ENCODE measurements at places on chromosomes 7 and 10.

DNA sequence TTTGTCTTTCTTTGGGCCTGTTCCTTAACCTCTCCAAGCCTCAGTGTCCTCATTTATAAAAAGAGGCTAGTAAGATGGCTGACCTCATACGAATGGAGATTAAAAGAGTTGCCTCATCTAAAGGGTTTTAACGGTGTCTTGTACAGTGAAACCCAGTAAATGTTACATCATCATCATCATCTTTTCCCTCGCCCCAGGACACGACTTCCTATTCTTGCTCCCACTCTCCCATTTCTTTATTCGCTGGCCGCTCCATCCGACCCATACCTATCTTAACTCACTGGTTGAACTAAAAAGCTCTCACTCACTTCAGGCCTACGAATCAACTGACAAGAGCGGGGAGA is 554 bp downstream of the FRA10AC1 start:
- DNase-seq = no peak

DNA sequence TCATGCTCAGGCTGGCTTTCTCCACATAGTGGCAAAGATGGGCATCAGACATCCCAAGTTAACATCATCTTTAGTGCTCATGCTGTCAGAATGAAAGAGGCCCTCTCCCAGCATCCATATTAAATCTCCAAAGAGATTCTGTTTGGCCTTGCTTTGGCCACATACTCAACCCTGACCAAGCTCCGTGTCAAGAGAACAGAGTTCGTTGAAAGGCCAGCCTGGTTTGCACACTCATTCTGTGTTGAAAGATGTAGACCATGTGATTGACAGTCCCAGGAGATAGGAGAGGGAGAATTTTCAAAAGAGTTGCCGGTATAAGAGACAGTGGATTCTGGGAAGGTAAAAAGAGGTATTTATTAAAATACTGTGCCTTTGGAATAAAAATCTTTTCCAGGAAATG is 19.7 kb downstream of the MET start:
- DNase-seq = no peak

DNA sequence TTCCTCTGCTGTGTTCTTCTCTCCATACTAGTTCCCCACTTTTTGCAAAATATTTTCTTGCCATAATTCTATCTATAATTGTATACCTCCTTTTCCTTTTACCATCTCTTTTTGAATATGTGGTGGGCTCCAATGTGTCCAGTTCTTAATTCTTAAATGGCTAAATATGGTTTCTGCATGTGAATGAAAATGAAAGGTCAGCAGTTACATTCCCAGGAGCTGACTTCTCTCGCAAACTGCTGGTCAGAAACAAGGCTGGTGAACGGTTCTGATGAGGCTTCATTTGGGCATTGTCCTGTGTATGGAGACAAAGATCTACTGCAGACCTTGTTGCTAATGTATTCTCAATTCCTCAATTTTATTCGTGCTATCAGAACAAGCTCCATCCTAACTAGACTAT is 309.2 kb downstream of the SNX13 start:
- DNase-seq = no peak

- no peak for DNase-seq
Observed at GRCh38 chr7:34222722-34223121, 317.4 kb downstream of the BMPER start.

DNA sequence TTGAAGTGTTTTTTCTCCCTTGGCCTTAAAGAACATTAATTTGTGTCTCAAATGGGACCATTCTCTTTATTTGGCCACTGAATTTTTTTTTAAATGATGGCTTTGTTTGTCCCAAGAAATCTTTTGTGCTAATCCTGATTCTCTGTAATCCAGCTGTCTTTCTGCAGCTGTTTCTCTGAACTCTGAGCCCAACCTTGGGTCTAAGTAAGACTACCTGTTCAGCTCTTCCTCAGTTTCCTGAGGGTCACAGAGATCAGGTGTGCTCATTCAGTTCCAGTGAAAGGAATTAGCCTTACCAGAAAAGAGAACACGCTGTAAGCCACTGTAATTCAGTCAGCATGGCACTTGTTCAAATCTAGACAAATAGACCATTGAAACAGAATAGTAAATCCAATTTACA is 94.2 kb downstream of the ANKIB1 start:
- DNase-seq = no peak

DNA sequence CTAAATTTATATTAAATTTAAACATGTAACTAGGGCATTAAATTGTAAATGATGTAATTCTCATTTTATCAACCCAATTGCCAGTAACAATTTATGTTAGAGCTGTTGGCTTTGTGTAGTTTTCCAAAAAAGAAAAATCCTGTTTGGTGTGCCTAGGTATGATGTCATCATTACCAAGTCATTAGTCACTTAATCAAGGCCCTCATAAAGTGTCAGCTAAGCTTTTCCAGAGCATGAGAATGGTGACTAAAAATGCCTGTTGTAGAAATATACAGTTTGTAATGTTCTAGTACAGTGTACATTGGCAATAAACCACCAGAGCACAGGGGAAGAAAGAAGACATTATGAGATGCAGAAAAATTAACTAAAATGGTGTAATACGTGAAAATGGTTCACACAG is 593.8 kb upstream of the ANKRD30A start:
- DNase-seq = no peak

DNA sequence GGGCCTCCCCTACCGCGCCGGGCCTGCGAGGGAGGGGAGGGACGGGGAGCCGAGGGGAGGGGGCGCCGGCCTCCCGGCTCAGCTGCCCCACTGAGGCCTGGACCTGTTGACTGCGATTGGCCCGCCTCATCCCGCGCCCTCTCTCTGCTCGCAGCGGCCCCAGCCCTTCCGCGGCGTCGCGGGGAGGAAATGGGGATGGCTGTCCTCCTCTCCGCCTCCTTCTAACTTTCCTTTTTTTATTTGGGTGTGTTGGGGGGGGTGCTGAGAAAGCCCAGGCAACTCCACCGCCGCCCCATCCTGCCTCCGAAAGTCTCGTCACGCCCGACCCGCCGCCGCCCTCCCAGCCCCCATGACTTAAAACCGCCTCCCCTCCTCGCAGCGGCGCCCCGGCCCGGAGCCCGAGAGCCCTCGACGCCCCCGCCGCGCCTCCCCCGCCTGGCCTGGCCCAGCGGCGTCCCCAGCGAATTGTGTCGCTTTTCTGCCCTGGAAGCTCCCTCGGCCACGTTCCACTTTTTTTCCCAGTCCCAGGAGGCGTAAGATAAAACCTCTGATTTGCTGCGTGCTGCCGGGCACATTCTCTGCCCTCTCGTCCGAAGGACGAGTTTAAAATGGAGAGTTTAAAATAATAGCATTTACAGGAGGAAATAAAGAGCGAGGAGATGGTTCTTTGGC is 842 bp upstream of the SKIDA1 start:
- peak; percentile 46 for DNase-seq

DNA sequence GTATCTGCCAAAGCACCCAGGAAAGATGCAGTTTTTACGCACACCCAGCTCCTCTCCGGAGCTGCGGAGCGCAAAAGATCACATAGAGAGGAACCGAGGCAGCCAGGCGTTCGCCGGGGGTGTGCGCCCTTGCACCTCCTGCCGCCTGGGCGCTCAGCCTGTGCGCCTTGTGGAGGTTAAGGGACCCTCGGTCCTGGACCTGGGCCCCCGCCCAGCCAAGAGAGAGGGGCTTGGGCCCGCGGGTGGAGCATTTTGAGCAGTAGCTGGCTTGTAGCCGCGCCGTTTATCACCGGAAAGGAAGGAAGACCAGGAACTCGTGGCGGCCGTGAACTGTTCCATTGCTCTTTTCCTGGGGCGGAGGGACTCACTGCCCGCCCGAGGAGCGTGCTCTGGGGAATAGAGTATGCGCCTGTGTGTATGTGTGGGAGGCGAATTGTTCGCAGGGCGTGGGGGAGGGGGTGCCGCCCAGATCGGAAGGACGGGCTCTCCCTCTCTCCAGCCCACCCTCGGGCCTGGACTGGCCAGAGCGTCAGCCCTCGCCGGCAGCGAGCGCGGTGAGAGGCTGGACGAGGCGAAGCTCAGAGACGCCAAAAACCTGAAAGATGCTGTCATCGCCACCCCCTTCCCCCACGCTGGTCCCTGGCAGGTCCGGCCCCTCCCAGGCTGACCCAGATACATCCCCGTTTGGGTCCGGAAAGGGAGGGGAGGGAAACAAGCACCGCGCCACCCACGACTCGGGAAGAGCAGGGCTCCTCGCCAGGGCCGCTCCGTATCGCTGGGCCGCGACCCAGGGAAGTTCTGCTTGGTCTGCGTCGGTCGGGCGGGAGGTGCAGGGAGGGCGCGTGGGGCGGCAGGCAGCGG is 1.2 kb upstream of the WNT2 start:
- no peak for DNase-seq

- no peak for DNase-seq
Observed at GRCh38 chr10:55091691-55092328, 290.8 kb upstream of the PCDH15 start.

DNA sequence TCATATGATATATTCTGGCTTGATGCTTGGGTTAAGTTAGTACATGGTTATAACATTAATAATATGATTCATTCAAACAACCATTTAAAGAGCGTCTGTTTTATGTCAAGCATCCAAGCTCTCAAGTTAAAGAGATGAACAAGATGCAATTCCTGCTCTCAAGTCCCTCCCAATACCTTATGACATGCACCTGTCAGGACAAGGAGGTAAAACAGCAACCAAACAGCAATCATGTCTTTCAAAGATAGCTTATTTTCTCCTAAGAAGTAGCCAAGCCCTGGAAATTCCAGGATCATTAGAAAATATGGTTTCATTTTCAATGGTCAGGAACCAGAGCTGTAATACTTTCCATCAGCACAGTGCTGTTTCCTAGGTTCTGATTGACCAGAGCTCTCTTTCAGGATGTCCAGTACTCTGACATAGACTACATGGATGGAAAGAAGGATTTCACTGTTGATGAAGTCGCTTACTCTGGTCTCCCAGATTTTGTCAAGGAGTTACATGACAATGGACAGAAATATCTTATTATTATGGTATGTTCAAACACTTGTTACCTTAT is 29.0 kb downstream of the MGAM2 start:
- no peak for DNase-seq

DNA sequence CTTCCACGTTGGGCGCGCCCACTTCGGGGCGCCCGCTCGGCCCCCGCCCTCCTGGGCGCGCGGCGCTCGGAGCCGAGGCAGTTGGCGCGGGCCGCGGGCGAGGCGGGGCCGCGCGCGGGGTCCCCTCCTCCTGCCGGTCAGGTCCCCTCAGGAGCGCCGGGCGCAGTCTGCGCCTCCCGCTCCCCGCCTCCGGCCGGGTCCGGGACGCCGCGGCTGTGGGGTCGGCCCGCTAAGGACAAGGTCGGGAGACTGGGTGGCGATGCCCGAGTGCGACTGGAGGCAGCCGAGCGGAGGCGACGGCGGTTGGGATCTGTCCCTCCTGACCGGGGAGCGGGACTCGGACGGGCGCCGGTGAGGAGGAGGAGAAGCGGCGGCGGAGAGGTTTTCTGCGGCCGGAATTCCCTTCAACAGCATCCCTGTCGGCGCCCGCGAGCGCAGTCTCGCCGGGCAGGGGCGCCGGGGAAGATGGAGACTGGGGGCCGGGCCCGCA is at the start of gene ATRNL1:
Gene ATRNL1, plus strand, starts transcription at position 80 of the 490 bp plus-strand sequence. Its CDS starts 386 bp downstream, at position 466.
- DNase-seq = no peak

- no peak for DNase-seq
Observed at GRCh38 chr10:68084469-68084868, 9.4 kb upstream of the HERC4 start.

- DNase-seq = no peak
Observed at GRCh38 chr7:5425507-5426225, 2.0 kb upstream of the TNRC18 start.

DNA sequence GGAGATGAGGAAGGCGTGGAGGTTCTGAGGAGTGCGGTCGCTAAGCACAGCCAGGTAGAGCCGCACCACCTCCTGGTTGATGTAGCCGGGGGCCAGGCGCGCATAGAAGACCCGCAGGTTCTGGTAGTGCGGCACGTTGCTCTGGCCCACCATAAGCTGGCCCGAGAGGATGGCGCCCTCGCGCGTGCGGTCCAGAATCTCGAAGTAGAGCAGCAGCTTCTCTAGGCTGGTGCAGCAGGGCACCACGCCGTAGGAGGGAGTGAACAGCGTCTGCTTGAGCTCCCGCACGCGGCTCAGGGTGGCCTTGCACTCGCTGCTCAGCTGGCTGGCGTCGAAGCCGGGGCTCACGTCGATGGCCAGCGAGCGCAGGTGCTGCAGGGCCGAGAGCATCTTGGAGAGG is 77.8 kb upstream of the TNRC18 start:
- DNase-seq = no peak

GRCh38 chr7:98826811-98827231 is 43.0 kb downstream of the TMEM130 start:
- DNase-seq = no peak

- no peak for DNase-seq
Observed at GRCh38 chr10:123965973-123966895, 74.6 kb upstream of the CPXM2 start.

DNA sequence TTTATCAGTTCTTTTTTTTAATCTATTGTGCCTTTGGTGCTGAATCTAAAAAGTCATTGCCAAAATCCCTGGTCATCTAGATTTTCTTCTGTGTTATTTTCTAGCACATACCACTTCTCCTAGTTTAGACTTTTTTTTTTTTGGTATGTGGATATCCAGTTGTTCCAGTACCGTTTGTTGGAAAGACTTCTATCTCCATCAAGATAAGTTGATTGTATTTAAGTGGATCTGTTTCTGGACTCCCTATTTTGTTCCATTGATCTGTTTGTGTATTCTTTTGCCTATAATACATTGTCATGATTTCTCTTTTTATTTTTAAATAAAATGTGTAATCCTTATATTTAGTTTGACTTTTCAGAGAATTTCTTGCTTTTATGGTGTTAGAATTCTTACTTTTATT is 35.5 kb downstream of the RSBN1L start:
- no peak for DNase-seq

DNA sequence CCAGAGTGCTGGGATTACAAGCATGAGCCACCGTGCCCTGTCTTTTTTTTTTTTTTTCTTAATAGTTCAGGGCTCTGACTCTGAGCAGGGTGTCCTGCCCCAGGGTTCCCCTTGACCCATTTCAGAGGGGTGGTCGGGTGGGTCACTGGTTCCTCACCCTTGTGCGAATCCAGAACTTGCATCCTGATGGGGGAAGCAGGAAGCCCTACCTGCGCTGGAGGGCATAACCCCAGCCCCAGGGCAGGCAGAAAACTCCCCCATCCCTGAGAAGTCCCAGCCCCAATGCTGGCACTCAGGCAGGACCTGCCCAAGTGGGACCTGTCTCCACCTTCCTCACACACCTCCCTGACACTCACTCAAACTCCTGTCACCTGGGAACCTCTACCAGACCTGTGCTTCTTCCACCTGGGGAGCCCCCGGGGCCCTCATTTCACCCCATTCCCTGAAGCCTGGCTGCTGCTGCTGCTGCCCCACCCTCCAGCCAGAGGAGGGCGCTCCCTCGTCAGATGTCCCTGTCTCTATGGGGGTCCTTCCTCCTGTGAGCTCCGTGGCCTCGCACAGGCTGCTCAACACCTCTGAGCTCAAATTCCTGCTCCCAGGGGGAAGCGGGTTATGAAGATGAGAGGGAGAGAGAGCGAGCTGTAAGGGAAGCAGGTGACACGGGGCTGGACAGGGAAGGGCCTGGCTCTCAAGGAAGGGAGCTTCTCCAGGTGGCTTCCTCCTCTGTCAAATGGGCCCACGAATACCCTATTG is 15.1 kb upstream of the ZNF273 start:
- peak; percentile 9 for DNase-seq

- no peak for DNase-seq
Observed at GRCh38 chr10:125283191-125283835, 123.0 kb upstream of the CTBP2 start.

DNA sequence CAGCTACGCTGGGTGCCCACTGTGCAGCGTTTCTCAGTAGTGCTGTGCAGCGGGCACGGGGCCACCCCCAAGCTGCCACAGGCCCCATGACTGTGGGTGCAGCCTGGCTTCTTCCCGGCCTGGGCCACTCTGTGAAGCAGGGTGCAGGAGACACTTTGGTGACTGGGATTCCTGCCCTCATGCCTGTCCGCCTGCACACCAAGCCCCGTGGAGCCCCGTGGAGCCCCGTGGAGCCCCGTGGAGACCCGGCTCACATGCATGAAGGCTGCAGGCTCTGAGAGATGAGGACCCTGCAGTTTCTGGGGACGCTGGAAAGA is 3.9 kb upstream of the SHH start:
- DNase-seq = no peak
